GF-D8 (cell line): ENCODE measurements at places on chromosomes 7 and 10.

- no peak for DNase-seq
These were observed 21.9 kb downstream of the MNX1 start for GRCh38 chr7:156988343-156989185.

DNA sequence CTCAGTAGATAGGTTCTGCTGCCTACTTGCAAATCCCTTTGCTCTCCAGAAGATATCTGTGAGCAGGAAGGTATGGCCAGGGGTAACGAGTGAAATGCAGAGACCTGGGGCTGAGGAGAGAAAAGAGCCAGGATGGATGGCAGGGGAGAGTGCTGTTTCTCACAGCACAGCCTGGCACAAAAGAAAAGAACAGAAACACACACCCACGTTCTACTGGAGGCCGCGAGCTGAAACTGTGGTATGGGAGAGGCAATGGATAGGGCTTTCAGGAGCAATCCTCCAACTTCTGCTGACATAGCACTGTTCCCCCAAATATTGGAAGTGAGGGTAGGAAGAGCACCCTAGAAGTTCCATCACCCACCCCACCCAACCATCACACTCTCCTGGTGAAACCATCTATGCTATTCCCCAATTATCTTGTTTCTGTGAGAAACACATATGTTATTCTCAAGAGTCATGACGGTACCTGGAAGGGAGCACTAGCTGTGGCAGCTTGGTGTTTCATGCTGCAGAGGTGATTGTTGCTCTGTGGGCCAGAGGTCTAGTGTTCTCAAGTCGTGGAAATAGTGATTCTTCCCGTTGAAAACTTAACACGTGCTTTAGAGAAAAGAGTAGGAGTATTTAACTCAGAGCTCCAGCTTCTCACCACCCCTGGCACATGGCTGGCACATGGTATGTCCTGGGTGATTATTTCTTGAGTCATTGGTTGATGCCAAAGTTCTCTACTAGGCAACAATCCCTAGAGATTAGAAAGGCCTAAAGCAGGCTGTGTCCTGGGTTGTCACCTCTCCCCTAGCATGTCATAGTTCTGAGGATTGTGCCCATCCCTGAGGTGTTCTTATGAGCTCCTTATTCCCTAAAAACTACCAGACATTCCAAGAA is 198.3 kb downstream of the PLXNA4 start:
- DNase-seq, result no peak

DNA sequence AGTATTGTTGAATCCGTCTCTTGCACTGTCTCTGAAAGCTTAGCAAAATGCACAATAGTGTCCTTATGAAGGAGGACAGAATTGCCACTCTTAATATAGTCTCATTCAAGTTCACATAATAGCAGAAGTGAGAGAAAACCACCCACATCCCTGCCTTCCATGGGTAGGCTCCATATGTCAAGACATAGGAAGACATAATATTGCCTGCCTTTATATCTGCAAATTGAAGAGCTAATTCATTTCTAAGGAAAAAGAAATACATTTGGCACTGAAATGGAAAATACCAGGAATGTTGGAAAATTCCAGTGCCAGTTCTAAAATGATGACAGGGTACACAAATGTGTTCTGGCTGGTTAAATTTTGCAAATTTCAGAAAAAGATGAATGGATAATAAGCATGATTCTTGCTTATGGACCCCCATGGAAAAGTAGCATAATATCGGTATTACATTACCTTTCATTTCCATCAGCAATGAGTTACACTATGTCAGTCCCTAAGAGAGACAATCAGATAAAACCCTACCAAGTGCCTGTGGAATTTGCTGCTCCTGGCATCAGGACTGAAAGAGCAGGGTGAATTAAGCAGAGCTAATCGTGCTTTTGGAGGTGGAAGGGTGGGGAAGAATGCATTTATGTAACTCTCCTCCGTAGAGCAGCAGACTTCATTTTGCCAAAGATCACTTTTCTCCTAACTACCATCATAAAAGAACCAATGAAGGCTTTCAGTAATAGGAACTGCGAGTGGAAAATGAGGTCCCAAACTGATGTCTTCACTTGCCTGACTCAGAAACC is 312.6 kb downstream of the FGFR2 start:
- DNase-seq, result no peak

DNA sequence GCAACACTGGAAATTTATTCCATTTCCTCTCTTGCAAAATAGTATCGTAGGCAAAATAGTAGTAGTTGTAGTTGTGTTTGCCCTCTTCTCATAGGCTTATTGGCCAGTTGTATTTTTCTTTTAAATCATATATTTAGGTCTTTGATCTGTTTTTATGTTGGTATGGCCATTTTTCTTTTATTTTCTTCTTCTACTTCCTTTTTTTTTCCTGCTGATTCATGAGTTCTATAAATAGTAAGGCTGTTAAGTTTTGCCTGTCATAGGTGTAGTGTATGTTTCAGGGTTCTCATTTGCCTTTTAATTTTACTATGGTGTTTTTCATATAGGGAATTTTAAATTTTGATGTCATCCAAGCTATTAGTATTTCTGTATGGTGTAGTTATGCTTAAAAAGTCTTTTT is 25.4 kb upstream of the MRC1 start:
- DNase-seq, result no peak

GRCh38 chr7:21771906-21772610 is 173.6 kb downstream of the CDCA7L start:
- DNase-seq, result no peak

GRCh38 chr10:129896136-129896859 is 67.8 kb downstream of the EBF3 start:
- DNase-seq, result no peak

DNA sequence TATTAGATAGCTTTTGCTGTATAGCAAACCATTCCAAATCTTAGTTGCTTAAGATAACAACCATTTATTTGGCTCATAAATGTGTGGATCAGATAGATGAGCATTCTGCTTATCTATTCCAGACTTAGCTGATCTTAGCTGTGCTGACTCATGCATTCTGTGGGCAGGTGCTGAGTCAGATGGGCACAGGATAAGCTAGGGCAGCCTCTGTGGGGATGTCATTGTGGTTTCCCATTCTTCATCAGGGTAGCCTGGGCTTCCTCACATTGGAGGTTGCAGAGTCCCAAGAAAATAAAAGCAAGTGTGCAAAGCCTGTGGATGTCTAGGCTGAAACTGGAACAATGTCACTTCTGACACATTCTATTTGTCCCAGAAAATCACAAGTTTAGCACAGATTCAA is 917.0 kb downstream of the TYW1 start:
- DNase-seq, result no peak

DNA sequence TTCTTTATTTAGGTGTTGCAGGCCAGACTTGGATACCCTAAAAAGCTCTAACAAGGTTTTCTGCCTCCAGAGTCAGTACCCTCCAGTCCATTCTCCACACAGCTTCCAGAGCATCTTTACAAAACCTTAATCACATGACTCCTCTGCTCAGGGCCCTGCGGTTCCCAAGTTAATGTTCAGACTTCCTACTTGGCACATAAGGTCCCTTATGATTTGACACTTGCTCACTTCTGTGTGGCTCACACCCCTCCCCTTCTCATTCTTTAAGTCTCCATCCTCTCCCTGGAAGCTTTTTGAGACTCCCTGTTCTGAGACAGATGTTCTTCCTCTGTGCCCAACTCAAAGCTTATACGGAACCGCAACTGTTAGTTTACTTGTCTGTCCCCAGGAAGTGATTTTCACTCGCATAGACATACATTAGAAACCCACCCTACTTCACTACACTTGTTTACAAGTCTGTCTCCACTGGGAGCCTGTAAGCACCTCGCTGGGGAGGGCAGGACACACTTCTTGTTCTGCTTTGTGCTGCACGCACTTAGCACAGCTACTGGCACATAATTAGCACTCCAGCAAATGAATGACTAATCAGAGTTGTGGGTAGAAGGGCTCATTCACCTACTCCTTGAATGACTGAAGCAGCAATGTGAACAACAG is 154.3 kb upstream of the LAMB4 start:
- DNase-seq, result no peak

GRCh38 chr7:41418337-41418736 is 284.6 kb downstream of the INHBA start:
- DNase-seq, result no peak

- no peak for DNase-seq
These were observed 30.2 kb downstream of the ENTPD7 start for GRCh38 chr10:99689461-99689860.

DNA sequence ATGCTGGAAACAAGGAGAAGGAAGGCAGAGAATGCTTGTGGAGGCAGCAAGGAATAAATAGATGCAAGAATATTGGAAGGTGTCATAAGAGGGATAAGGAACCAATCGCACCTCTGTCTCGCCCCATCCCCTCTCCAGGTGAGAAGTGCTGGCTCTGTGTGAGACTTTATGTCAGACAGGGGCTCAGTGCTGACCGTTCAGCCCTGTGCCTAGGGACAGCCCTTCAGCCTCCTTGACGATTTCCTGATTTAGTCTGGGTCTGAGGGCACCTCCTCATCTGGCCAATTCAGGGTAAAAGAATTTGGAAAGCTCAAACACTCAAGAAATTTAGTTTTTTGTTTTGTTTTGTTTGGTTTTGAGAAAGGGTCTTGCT is 54.9 kb downstream of the FAM241B start:
- DNase-seq, result no peak

GRCh38 chr10:92839191-92840085 is 8.9 kb upstream of the EXOC6 start:
- no peak for DNase-seq

DNA sequence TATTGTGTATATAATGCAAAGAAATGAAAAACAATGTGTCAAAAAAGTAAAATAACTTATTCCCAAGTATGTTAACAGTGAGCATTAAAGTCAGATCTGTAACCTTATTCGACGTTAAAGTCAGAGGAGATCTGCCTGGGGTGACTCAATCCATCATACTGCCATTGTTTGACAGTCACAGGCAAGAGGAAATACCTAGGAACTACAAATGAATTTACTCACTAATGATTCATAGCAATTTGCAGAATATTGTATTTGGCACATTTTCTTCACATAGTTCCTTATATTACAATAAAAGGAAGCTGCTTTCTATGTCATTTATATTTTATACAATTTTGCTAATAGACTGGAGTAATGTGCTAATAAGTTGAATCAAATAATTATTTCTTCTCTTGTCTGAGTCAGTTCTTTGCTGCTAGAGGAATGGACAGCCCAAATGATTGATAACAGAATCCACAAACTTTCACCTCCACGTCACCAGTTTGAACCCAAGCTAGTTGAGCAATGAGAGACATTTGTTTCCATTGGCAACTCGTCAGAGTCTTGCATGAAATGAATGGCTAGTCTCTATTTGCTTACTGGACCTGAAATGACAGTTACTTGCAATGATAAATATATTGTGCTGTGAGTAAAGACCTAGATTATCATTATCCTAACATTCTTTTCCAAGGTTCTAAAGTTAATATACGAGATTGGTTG is 48.5 kb upstream of the TMEM106B start:
- DNase-seq, result no peak

GRCh38 chr7:107179326-107180164 is 10.7 kb downstream of the HBP1 start:
- DNase-seq, result no peak

DNA sequence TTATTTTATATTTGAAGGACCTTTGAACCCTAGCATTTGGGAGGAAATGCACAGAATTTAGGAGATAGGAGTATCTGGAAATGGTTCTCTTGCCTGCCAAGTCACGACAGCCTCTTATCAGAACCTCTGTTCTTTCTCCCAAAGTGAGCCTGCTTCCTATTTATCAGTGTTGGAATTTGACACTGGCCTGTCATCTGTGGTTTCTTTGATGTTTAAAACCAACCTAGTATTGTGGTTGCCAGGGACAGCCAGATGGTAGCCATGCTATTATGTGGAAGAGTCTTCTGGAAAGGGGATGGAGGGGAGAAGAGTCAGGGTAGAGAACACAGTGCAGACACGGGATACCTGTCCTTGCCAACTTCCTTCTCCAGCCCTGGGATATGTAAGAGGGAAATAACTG is 21.1 kb downstream of the ZNF282 start:
- DNase-seq, result no peak

GRCh38 chr7:157795199-157795598 is 458.4 kb downstream of the DNAJB6 start:
- DNase-seq, result no peak

DNA sequence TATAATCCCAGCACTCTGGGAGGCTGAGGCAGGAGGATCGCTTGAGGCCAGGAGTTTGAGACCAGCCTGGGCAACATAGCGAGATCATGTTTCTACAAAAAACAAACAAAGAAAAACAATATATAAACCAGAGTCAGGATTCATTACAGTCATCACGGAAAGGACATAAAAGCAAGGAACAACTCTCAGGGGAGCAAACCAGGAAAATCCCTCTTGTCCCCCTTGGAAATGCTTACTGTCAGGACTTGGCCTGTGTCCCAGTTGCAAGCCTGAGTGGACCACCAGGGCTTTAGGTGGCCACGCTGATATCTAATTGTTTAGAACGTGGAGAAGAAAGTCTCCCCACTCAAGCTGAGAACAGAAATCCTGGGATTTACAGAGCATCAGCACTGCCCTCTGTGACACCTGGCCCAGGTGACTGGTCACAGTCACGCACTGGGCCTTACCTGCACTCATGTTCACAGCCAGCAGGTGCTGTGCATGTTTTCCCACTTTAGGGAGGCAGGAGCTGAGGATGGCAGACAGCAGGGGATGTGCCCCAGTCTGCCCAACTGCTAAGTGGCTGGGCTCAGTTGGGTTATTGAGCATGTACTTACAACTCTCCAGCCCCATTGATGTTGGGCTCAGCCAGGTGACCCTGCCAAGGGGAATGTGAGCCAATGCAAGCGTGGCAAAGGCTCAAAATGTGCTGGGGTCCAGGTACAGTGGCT is 60.9 kb downstream of the TMEM130 start:
- no peak for DNase-seq

- DNase-seq, result no peak
These were observed 14.6 kb upstream of the USP6NL start for GRCh38 chr10:11626071-11626470.

- DNase-seq, result no peak
These were observed 14.5 kb downstream of the XRCC2 start for GRCh38 chr7:152661479-152661878.

DNA sequence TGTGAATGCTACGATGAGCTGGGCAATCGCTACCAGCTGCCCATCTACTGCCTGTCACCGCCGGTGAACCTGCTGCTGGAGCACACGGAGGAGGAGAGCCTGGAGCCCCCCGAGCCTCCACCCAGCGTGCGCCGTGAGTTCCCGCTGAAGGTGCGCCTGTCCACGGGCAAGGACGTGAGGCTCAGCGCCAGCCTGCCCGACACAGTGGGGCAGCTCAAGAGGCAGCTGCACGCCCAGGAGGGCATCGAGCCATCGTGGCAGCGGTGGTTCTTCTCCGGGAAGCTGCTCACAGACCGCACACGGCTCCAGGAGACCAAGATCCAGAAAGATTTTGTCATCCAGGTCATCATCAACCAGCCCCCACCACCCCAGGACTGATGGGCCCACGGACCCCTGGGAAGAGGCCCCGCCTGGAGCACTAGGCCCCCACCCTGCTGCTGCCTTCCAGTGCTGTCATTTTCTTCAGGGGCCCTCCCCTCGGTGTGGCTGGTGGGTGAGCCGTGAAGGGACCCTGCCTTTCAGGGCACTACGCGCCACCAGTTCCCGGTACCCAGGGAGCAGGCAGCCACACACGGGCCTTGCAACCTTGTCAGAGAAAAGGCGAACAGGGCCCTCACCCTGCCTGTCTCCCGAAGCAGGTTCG is 2.3 kb upstream of the ANKRD2 start:
- no peak for DNase-seq
